ENCODE measurements at places on chromosomes 11 and 22.

DNA sequence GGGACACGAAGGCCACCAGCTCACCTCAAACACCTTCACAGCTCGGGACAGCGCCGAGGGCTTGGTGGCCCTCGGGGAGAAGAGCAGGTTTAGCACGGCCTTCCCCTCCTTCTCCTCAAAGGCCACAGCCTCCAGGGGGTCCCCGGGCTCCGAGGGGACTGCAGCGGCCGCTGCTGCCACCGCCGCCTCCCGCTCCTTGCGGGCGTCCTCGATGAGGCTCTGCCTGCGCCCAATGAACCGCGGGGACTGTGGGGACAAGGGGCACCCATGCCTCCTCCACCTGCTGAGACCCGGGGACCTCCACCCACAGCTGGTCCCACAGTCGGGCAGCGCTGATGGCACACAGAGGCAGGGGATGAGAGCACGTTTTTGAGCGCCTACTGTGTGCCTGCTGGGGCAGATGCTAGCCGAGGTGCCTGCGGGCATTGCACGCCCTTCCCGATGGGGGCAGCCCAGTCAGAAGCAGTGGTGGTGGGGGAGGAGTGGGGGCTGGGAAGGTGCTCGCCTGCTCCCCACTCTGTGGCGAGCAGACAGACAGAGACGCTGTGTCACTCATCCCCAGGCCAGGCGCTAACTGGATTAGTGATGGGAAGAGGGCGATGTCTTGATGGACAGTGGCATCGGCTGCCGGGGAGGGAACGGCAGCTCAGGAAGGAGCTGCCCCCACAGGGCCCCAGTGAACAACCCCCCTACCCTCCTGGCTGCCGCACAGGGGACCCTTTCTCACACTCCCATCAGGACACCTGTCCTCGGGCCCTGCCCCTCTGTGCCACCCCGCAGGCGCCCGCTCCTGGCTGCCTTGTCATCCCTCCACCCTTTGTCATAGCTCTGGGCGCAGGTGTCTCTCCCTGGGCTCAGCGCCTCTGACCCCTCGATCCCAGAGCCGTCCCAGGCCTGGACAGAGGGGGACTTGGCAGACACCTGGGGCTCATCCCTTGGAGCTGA is 1.7 kb downstream of the TH start:
- no peak for DNase-seq

DNA sequence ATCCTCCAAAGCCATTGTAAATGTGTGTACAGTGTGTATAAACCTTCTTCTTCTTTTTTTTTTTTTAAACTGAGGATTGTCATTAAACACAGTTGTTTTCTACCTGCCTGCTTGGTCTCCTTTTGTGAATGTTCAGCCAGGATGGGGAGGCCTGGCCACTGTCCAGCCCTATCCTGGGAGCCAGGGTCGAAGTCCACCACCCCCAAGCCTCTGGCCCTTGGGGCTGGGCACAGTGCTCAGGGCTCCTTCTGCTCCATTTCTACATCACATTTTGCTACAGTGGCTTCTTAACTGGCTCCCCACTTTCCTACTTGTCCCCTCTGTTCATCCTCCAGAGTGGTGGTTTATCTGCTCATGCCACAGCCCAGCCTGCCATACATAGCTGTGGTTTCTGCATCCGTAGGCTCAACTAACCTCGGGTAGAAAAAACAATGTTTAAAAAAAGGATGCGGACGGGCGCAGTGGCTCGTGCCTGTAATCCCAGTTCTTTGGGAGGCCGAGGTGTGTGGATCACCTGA is 2.5 kb upstream of the SMARCB1 start:
- DNase-seq = peak; percentile 34

- DNase-seq = no peak
Observed at GRCh38 chr11:97269527-97269926, 879.7 kb downstream of the JRKL start.

DNA sequence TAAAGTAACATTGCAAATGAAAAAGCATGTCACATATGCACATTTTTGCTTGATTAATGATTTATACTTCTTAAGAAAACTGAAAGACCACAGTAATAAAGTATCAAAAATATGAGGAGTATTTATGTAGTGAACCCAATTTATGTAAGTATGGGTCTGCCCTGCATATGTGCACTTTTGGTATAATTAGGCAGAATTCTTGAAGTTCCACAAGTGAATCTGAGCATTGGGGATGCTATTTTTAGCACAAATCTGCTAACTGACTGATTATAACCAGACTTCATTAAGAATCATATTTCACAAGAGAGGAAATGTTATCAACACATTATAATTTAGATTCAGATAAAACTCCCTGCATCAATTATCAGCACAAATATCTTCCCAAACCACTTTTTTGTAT is 407.1 kb upstream of the LRRC4C start:
- DNase-seq = no peak

DNA sequence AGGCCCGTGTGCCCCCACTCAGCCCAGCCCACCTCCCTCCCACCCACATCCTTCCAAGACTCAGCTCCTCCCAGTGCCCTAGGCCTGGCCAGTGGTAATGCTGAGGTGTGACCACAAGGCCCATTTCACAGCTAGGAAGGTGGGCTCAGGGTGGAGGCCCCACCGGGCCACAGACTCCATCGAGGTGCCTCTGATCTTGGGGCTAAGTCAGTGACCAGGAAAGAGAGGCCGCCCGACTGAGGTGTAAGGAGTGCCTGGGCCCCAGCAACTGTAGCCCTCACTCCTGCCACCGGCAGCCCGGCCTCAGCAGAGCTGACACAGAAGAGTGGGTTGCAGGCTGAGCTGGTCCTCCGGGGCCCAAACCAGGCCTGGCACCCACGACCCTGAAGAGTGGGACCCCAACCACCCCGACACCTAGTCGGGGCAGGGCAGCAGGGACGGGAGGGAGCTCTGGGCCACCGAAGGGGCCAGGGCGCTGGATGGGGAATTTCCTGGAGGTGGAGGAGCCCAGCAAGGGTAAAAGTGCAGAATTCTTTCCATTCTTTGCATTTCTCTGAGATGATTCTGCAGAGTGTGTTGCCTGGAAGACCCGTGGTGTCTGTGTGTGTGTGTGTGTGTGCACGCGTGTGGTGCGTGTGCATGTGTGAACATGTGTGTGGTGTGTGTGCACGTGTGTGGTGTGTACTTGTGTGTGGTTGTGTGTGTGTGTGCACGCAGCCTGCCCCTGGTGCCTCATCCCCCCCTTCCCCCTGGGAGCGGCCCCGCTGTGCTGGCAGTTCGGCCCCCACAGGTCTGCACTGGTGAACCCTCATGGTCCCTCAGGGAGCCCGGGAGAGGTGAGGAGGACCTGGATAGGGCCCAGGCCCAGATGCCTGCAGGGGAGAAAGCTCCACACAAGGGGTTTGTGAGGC is 8.3 kb upstream of the PIM3 start:
- DNase-seq = no peak

DNA sequence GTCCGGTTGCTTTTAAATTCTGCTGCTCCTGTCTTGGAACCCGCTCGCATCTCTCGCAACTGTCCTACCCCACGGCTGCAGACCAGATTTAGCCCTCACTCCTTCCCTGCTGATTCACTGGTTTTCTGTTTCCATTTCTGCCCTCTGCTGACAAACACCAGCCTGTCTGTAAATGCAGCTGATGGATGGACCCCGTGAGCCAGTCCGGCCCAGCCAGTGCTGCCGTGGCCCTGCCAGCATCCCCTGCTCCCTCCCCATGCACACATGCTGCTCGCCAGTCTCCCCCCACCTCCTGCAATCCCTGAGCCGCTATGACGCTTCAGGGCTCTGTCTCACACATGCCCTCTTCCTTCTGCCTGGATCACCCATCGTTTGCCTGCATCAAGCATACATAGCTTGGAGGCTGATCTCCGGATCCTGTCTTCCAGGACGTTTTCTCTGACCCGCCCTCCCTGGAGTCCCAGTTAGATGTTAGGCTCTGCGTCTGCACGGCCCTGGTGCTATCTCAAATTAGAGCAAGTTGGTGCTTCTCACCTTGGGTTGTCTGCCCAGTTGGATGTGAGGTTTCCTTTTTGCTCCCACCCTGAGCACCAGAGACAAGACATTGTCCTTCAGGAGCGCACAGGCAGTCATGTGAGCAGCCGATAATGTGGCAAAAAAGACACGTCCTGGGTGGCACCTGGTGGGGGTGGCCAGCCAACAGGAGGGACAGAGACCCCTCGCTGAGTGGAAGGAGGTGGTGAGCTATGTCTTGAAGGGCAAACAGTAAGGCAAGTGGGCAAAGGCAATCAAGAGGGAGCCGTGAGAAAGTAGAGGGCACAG is 4.3 kb upstream of the ACR start:
- no peak for DNase-seq

GRCh38 chr22:37148031-37148651 is 1.6 kb downstream of the IL2RB start:
- DNase-seq = peak; percentile 54
